Kidney (tissue), 22 donors: ENCODE measurements at places on chromosomes 3 and 15.

DNA sequence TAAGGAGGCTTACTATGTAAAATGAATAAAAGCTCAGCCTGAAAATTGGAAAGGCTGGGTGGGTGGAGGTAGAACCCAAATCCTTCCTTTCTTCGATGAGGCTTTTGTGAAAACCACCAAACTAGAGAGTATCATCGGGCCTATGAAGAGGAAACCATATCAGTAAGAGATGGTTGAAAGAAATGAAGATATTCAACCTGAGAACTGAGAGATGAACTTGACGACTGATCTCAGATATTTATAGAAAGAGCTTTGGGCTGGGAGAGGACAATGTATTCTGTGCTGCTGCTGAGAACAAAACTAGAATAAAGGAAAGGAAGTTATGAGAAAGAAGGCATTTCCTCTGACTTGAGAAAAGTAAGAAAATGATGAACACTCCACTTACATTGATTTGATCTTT is 236.6 kb downstream of the KCNH8 start:
- no peak for DNase-seq

- no peak for DNase-seq
Observed at GRCh38 chr3:191123231-191123630, 75.8 kb upstream of the OSTN start.

DNA sequence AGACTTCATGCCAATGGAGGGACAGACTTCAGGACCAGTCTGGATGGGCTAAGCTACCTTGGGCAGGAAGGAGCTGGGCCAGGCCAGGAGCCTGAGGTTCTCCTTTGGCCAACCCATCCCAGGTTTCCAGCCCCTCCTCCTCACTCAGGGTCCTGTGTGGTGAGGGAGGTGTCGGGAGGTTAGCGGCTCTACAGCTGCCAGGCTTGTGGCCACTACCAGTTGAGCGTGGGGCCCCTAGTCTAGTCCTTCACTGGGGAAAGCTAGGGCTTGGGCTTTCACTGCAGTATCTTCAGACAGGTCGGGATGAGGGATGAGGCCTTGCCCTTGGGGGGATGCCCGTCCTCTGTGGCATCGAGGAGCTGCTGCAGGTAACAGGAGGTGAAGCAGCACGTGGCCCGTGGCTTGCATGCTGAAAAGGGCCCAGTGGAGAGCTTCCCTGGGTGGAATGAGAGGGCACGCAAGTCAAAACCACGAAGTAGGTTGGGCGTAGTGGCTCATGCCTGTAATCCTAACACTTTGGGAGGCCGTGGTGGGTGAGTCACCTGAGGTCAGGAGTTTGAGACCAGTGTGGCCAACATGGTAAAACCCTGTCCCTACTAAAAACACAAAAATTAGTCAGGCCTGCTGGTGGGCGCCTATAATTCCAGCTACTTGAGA is 8.5 kb upstream of the FANCD2 start:
- DNase-seq, result no peak

DNA sequence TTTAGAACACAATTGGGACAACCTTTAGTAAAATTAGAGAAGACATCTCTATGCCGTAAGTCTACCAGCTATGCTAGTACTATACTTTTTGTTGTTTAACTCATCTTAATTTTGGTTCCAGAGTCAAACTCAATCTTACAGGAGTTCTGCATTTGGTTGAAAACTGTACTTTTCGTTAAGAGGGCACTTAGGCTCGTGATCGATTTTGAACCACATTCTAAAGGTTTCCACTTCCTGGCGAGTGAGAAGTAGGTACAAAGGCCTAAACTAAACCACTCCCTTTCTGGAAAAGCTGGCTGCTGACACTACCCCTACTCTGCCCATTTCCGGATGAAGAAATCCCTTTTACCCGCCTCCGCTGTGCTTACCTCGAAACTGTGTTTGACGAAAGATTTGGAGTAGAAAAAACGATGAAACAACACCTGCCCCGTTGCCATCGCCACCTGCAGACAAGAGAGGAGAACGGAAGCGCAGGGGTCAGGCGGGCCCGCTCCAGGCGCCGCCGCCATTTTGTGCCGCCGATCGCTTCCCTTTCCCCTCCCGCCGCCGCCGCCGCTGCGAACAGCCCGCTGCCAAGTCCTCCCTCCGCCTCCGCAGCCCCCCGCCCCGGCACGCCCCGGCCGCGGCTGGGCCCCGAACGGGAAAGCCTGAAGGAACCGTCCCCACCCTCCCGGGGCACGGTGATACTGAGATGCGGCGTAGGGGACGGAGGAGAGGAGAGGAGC is 748 bp downstream of the CCNL1 start:
- DNase-seq, result peak; percentile 91

DNA sequence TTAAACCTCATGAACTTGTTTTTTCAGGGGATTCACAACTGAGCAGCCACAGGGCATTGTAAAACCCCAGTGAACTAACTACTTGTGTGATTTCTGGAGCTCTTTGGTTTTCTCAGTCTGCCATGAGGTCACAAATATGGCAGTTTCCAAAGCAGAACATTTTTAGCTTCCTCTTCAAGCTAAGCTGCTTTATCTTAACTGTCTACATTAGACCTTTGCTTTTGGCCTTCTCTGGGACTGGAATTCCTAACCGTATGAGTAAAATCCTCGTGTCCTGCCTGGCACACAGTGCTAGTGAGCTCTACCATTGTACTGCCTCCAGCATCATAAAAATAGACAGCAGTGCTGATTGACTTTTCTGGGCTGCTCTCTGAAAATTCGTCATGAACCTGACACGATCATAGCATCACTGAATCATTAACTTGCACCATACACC is 22.1 kb downstream of the CDIN1 start:
- DNase-seq, result no peak

DNA sequence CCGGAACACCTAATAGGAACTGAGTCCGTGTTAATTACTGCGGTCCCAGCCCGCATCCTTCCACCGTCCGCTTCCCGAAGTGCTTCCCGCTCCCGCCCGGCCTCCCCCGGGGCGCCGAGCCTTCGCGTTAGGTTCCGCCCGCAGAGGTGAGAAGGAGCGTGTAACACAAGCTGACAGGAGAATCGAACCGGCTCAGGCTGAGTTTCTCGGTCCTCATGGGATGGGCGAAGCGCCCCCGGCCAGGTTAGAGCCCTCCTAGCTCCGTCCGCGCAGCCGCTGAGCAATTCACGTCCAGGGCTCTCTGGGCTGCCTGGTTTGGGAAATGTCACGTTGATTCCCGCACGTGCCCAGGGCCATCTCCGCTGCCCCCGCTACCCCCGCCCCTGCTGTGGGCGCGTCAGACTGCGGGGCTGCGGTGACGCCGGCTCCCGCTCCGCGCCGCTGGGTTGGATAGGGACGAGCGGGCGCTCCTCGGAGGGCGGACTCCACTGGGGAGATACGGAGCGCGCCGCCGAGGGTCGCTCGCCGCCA is 954 bp downstream of the CLDN11 start:
- DNase-seq, result peak; percentile 77

DNA sequence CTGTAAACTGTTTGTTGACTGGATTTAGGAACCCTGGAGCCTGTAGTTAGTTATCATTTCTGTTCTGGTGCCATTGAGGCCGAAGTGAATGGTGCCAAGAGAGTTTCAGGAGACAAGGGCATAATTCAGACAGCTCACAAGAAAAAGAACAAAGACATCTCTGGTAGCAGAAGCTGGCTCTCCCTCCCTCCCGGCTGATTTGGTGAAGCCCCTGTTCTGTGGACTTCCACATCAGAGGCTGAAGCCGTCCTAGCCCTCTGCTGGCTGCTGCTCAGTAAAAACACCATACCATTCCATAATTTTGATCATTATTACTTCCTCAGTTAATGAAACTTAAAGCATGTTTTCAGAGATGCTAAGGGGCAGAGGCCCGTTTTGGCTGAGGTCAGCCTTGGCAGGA is 381.2 kb upstream of the WNT5A start:
- DNase-seq, result no peak

DNA sequence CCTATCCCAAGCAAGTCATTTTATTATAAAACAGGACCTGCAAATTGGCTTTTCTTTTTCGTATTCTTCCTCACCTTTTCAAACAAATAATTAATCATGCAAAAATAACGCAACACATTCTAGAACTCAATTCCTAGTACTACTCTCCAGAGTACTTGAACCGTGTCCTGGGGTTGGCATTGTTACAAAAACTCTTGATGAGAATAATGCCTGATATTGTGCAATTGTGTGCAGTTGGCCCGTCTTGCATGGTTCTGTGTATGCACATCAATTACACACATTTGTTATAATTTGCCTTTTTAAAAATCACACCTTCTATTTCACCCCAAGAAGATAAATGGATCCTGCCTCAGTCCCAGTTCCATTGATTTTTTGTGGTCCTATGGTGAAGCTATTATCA is 205.4 kb downstream of the EPHB1 start:
- DNase-seq, result no peak

GRCh38 chr3:37028329-37028728 is 35.0 kb downstream of the MLH1 start:
- DNase-seq, result no peak

GRCh38 chr15:23869396-23869795 is 182.3 kb upstream of the NDN start:
- DNase-seq, result peak; percentile 85

GRCh38 chr15:85955501-85956391 is 123.9 kb upstream of the AGBL1 start:
- DNase-seq, result no peak

GRCh38 chr3:79097964-79098660 is 669.7 kb downstream of the ROBO1 start:
- DNase-seq, result no peak

- DNase-seq, result no peak
Observed at GRCh38 chr15:37136666-37137065, 36.3 kb upstream of the MEIS2 start.

DNA sequence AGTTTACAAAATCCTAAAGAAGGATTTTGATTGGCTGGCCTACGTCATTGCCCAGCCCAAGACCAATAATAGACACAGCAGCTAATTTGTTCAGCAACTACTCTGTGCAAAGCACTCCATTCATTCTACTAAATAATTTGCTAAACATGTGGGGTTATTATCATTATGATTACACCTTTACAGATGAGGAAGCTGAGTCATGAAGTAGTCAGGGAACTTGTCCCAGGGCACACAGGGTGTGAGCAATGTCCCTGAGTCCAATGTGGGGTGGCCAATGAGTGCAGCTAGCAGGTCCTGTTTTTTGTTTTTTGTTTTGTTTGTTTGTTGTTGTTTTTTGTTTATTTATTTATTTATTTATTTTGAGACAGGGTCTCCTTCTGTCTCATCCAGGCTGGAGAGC is 183.6 kb downstream of the ABHD5 start:
- DNase-seq, result no peak

GRCh38 chr15:71116366-71116765 is 1.1 kb downstream of the THSD4 start:
- no peak for DNase-seq

DNA sequence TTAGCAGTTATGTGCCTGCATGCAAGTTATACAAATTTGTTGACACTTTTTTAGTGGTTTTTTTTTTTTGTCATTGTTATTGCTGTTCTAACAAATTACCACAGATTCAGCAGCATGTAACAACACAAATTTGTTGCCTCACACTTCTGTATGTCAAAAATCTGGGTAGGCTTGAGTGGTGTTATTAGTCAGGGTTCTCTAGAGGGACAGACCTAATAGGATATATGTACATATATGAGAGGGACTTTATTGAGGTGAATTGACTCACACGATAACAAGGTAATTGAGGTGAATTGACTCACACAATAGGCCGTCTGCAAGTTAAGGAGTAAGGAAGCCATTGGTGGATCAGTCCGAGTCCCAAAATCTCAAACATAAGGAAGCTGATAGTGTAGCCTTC is 15.0 kb upstream of the PLSCR1 start:
- no peak for DNase-seq

DNA sequence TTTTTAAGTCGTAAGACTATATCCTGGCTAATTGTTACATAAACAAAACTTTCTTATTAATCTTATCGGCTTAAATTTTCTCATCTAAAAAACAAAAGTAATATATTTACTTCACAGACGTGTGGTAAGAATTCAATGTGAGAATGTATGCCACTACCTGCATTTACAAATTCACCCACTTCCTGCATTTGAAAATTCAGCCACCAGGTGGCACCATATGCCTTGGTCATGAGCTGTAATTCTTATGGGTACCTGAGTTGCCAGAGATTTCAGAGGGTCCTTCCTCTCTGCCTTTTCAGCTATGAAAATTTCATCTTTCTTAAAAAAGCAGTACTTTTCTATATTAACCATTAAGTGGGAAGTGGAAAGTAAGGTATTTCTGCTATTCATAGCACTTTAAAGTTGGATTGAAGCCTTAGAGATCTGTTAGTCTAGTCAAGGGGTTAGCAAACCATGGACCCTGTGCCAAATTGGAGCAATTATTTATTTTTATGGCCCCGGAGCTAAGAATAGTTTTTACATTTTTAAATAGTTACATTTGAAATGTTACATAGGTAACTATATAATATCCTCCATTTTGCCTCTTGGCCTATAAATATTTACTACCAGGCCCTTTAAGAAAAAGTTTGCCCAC is 127.8 kb downstream of the HCN4 start:
- peak; percentile 64 for DNase-seq

GRCh38 chr3:32865383-32865782 is 47.6 kb downstream of the TRIM71 start:
- DNase-seq, result no peak

DNA sequence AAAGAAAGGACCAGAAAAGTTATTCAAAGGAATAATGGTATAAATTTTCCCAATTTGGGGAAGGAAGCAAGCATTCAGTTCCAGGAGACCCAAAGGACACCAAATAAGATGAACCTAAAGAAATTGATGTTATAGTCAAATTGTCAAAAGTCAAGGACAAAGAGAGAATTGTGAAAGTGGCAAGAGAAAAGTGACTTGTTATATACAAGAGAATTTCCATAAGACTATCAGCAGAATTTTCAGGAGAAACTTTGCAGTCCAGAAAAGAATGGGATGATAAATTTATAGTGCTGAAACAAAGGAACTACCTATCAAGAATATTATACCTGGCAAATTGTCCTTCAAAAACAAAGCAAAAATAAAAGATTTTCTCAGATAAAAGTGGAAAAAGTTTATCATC is 43.8 kb upstream of the FOXB1 start:
- no peak for DNase-seq

DNA sequence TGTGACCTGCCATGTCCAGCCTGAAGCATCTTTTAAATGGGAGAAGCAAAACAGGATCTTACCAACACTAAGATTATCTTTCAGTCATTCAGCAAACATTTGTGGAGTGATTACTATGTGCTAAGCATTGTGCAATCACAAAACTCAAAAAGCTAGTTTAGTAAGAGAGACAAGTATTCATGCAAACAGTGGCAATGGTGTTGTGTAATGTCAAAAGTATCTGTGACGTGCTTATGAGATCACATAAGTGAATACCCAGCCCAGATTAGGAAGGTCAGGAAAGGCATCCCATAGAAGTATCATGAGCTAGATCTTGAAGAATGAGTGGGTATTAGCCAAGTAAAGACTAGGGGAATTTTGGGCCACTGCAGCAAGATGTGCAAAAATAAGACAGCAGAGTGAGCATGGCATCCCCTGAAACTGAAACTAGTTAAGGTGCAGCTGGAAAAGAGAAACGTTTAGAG is 32.1 kb downstream of the SEC62 start:
- no peak for DNase-seq

DNA sequence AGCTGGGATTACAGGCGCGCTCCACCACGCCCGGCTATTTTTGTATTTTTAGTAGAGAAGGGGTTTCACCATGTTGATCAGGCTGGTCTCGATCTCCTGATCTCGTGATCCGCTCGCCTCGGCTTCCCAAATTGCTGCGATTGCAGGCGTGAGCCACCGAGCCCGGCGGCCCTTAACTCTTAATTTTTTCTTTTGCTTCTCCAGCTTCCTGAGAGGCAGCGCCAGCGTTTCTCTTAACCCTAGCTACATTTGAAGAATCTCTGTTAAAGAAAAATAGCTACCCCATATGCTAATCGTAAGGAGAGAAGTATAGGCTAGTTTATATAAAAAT is 465 bp upstream of the GK5 start:
- DNase-seq, result no peak

- DNase-seq, result no peak
Observed at GRCh38 chr3:4766263-4766662, 213.0 kb upstream of the BHLHE40 start.
